ENCODE measurements at places on chromosomes 7 and 10.

DNA sequence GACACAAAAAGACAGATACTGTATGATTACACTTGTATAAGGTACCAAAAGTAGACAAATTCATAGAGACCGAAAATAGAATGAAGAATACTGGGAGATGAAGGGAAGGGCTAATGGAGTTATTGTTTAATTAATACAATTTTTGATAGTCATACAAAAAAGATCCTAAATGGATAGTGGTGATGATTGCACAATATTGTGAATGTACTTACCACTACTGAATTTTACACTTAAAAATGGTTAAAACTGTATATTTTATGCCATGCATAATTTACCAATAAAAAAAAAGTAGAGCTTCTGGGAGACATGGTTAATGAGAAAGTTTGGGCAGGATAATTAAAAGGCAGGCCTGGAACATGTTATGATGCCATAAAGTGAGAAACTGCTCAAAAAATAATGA lies 119.0 kb downstream of the ZPBP start:
- no peaks in the 10 kb centered on the region for H3K36me3 ChIP-seq
- H3K27me3 ChIP-seq = no peaks in the 10 kb centered on the region
- no peak for DNase-seq
- H3K4me1 ChIP-seq = no peaks in the 10 kb centered on the region

DNA sequence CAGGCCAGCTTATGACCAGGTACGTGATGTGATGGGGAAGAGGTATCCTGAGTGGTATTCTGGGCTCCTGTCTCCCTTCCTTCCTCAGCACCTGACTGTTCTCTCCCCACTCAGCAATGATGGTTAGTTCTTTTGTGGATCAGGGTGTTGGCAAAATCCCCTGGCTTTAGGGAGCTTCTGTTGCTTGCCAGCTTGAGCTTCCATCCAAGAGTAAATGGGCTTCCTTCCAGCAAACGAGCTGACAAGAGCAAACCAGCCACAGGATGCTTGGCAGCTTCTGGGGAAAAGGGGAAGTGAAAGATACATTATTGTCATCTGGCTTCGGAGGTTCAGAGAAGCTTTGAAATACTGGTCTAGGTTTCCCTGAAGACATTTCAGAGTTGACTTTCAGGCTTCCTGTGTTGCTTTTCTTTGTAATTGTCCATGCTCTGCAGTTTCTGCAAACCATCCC lies 5.2 kb downstream of the DUSP5 start:
- H3K27ac ChIP-seq = peak overlapping the region; percentile 65
- peaks cover 14% of the 10 kb centered on the region for H3K27me3 ChIP-seq
- H3K4me1 ChIP-seq = peaks cover 73% of the 10 kb centered on the region
- H3K36me3 ChIP-seq = peaks cover 12% of the 10 kb centered on the region
- DNase-seq = no peak

DNA sequence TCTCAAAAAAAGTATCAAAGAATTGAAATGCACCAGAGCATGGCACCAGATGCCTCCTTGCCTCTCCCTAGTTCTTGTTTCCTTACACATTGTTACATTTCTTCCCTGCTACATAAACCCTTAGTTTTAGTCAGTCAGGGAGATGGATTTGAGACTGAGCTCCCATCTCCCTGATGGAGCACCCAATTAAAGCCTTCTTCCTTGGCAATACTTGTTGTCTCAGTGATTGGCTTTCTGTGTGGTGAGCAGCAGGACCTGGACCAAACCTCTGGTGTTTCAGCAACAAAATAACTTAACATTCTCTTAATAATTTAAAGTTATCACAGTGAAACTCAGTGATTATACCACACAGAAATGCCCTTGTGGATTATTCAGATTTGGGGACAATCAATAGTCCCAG lies 26.9 kb downstream of the PPP1R3C start:
- no peak overlapping the region for H3K4me3 ChIP-seq
- H3K27me3 ChIP-seq = no peaks in the 10 kb centered on the region
- DNase-seq = no peak
- peaks cover 47% of the 10 kb centered on the region for H3K4me1 ChIP-seq

- no peaks in the 10 kb centered on the region for H3K4me1 ChIP-seq
- DNase-seq = no peak
- H3K27me3 ChIP-seq = no peaks in the 10 kb centered on the region
These were observed 30.1 kb downstream of the DENND11 start for GRCh38 chr7:141671705-141672496.

DNA sequence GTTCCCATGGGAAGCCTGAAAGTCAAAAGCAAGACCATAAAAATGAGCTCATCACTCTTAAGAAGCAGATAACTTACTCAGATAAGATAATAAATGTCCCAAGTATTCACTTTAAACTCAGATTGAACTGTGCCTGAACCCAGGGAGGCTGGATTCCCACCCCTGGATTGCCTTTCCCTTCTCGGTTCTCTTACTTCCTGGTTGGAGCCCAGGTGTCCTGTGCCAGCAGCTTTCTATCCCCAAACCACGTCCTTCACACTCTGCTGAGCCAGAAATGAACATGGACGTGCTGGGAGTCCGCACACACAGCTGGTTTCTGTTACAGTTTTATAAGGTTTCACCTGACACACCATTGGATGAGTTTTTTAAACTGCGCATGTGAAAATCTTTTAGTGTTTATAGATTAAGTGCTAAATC lies 636.2 kb upstream of the IGFBP3 start:
- no peak overlapping the region for H3K4me3 ChIP-seq
- H3K4me1 ChIP-seq = peaks cover 11% of the 10 kb centered on the region
- no peak for DNase-seq
- H3K27me3 ChIP-seq = no peaks in the 10 kb centered on the region
- H3K36me3 ChIP-seq = no peaks in the 10 kb centered on the region

- DNase-seq = peak; percentile 31
- H3K27ac ChIP-seq = peak overlapping the region; percentile 73
- peaks cover 49% of the 10 kb centered on the region for H3K4me1 ChIP-seq
- no peak overlapping the region for H3K4me3 ChIP-seq
- H3K27me3 ChIP-seq = no peaks in the 10 kb centered on the region
These were observed 15.2 kb downstream of the GRK5 start for GRCh38 chr10:119222537-119222936.

DNA sequence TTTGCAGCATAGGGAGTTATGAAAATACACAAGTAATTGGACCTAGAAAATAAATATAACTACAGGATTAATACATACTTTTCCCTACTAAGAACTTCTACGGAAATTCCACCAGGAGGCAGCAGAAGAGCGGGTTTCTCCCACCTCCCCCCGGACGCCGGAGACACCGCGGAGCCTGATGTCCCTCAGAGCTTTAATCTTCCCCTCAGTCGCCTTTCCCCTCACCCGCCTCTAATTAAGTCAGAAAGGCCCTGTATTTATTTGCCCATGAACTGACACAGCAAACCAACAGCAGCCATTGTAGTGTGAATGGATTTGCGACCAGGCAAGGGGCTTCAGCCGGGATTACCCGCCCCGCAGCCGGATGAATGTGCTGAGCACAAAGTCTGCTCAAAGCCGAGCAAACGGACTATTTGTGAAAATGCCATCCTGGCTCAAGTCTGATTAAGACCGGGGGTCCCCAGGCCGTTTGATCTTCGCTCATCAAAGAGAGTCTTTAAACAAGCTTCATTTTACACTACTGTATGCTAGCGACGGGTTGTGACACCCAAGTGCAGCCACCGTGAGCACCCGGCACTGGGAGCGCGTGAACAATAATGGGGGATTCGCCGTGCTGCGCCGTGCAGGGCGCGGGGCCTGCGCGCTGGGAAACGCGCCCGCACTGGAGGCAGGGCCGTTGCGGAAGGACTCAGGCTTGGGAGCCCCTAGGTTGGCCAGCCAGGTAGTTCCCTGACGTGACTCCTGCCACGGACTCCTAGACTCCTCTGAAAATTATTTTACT lies 5.6 kb upstream of the DKK1 start:
- peaks cover 18% of the 10 kb centered on the region for H3K4me1 ChIP-seq
- peak; percentile 90 for DNase-seq
- H3K27ac ChIP-seq = no peak overlapping the region

- H3K27ac ChIP-seq = no peak overlapping the region
- peaks cover 4% of the 10 kb centered on the region for H3K4me1 ChIP-seq
- H3K36me3 ChIP-seq = no peaks in the 10 kb centered on the region
- no peak for DNase-seq
- H3K27me3 ChIP-seq = no peaks in the 10 kb centered on the region
- no peak overlapping the region for H3K4me3 ChIP-seq
These were observed 18.4 kb downstream of the GFRA1 start for GRCh38 chr10:116254422-116255155.

GRCh38 chr10:4051641-4052151 lies 266.7 kb upstream of the KLF6 start:
- peaks cover 12% of the 10 kb centered on the region for H3K4me1 ChIP-seq
- no peak overlapping the region for H3K27ac ChIP-seq
- H3K36me3 ChIP-seq = no peaks in the 10 kb centered on the region
- no peak for DNase-seq

DNA sequence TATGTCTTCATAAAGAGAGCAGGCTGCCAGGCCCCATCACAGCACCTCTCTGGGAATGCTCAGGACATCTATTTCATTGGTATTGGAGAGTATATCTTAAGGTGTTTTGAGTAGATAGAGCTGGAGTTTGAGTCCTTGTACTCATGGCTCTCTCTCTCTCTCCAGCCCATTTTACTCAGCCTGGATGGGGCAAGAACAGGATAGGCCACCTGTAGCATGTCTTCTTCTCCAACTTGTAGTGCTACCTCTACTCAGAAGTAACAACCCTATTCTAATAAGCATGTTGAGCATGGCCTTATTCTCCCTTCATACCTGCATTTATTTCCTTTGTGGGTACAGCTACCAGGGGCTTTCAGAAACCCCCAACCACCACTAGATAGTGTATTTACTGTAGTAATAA lies 21.9 kb downstream of the PRLHR start:
- H3K27me3 ChIP-seq = no peaks in the 10 kb centered on the region
- H3K4me3 ChIP-seq = no peak overlapping the region
- DNase-seq = no peak
- H3K36me3 ChIP-seq = no peaks in the 10 kb centered on the region
- peaks cover 24% of the 10 kb centered on the region for H3K4me1 ChIP-seq

GRCh38 chr7:149291781-149292461 lies 29.9 kb downstream of the ZNF783 start:
- no peaks in the 10 kb centered on the region for H3K4me1 ChIP-seq
- peaks cover 68% of the 10 kb centered on the region for H3K36me3 ChIP-seq
- H3K27me3 ChIP-seq = no peaks in the 10 kb centered on the region

- H3K4me3 ChIP-seq = no peak overlapping the region
- H3K27me3 ChIP-seq = no peaks in the 10 kb centered on the region
- H3K36me3 ChIP-seq = no peaks in the 10 kb centered on the region
- no peak overlapping the region for H3K27ac ChIP-seq
- peaks cover 37% of the 10 kb centered on the region for H3K4me1 ChIP-seq
These were observed 45.2 kb downstream of the KIAA1217 start for GRCh38 chr10:24254180-24254579.

GRCh38 chr7:21330462-21331178 lies 97.3 kb upstream of the SP4 start:
- no peak overlapping the region for H3K27ac ChIP-seq
- H3K4me3 ChIP-seq = no peak overlapping the region
- no peaks in the 10 kb centered on the region for H3K4me1 ChIP-seq

- DNase-seq = peak; percentile 97
- peaks cover 40% of the 10 kb centered on the region for H3K4me1 ChIP-seq
- no peaks in the 10 kb centered on the region for H3K27me3 ChIP-seq
- no peaks in the 10 kb centered on the region for H3K36me3 ChIP-seq
- H3K27ac ChIP-seq = peak within 1 kb of the TSS; percentile 100
- H3K4me3 ChIP-seq = peak within 1 kb of the TSS; percentile 73
These were observed at the start of gene UBE2H for GRCh38 chr7:129952653-129953560. Gene UBE2H, minus strand, starts transcription at chr7:129952960. Its CDS starts 405 bp downstream, at chr7:129952555.

GRCh38 chr7:87127019-87127418 lies 25.2 kb upstream of the DMTF1 start:
- H3K27ac ChIP-seq = no peak overlapping the region
- H3K36me3 ChIP-seq = no peaks in the 10 kb centered on the region
- H3K4me1 ChIP-seq = no peaks in the 10 kb centered on the region
- no peak overlapping the region for H3K4me3 ChIP-seq
- H3K27me3 ChIP-seq = no peaks in the 10 kb centered on the region

GRCh38 chr10:77111611-77112550 lies 525.7 kb downstream of the KCNMA1 start:
- H3K4me1 ChIP-seq = peaks cover 7% of the 10 kb centered on the region
- H3K27me3 ChIP-seq = no peaks in the 10 kb centered on the region
- DNase-seq = peak; percentile 75
- H3K27ac ChIP-seq = no peak overlapping the region
- H3K4me3 ChIP-seq = no peak overlapping the region
- H3K36me3 ChIP-seq = no peaks in the 10 kb centered on the region

DNA sequence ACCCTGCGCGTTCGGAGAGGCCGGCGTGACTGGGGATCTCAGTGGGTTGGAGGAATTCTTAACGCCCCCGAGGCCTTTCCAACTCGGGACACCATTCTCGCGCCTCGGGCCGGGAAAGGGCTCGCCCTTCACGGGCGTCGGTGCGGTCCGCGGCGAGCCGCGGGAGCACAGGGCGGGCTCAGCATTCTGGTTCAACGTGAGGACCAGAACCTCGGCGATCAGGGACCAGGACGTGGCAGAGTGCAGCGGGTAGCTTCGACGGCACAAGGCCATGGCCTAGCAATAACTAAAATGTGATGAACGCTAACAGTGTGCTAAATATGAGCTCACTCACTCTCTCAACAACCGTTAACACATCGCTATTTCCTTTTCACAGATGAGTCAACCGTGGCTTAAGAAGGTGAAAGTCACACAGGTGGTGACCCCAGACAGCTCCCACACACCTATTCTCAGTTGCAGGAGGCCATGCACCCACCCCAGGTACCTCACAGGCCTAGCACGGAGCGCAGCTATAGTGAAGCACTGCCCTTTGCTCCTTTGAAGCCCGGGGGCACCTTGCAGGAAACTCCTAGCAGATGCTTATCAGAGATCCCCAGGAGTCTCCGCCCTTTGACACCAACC lies 4.5 kb upstream of the EMX2 start:
- no peaks in the 10 kb centered on the region for H3K36me3 ChIP-seq
- no peak overlapping the region for H3K4me3 ChIP-seq
- H3K27ac ChIP-seq = no peak overlapping the region
- H3K27me3 ChIP-seq = peaks cover 96% of the 10 kb centered on the region
- no peak for DNase-seq

- H3K36me3 ChIP-seq = no peaks in the 10 kb centered on the region
- H3K4me3 ChIP-seq = no peak overlapping the region
- no peak for DNase-seq
These were observed 78.9 kb upstream of the EGR2 start for GRCh38 chr10:62895063-62895462.

GRCh38 chr10:23441251-23441650 lies 2.4 kb downstream of the OTUD1 start:
- H3K27ac ChIP-seq = no peak overlapping the region
- peaks cover 20% of the 10 kb centered on the region for H3K36me3 ChIP-seq
- H3K4me3 ChIP-seq = peak overlapping the region; percentile 91
- H3K27me3 ChIP-seq = no peaks in the 10 kb centered on the region
- DNase-seq = no peak
- H3K4me1 ChIP-seq = peaks cover 20% of the 10 kb centered on the region

DNA sequence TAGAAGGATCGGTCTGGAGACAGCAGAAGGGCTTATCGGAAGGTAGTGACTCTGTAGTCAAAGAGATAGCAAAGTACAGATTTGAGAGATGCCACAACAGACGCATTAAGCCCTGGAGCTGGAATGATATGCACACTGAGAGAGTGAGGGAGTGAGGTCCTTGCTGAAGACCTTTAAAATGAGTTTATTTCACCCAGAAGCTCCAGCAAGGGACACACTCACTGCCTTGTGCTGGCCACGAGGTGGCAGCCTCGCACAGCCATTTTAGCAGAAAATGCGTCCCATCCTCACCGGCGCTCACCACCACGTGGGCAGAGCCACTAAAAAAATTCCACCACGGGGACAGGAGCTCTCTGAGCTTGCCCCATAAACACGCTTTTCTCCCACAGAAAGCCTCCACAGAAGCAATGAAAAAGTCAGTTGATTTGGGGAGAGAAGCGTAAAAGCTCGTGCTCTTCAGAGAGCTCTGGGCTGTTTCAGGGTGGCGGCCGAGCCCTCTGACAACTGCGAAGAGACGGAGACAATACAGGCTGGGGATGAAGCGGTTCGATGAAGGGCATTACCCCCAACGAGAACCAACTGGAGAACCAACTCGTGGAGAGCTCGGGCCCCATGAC lies 163.0 kb upstream of the KLF14 start:
- peaks cover 32% of the 10 kb centered on the region for H3K36me3 ChIP-seq
- DNase-seq = peak; percentile 92
- H3K27ac ChIP-seq = peak overlapping the region; percentile 85

All from stomach (tissue), 19 donors.